Activated CD4-positive, alpha-beta memory T cell treated with anti-CD3 and anti-CD28 coated beads for 36 hours (primary cell): ENCODE measurements at places on chromosomes 3 and 15. TPM values are rescaled to one million over a fixed set of nuclear protein-coding genes. Genes with fewer than 3 reads are reported as not detected.

ZNF80 gene
- 0.31 TPM for total RNA-seq

TCAIM gene
- total RNA-seq = 17.2 TPM

SLC9C1 gene
- not detected for total RNA-seq

SPINT1 gene
- total RNA-seq = 13.1 TPM

CAPN3 gene
- total RNA-seq = 2.2 TPM

SERPINI1 gene
- 2.3 TPM for total RNA-seq

DNA sequence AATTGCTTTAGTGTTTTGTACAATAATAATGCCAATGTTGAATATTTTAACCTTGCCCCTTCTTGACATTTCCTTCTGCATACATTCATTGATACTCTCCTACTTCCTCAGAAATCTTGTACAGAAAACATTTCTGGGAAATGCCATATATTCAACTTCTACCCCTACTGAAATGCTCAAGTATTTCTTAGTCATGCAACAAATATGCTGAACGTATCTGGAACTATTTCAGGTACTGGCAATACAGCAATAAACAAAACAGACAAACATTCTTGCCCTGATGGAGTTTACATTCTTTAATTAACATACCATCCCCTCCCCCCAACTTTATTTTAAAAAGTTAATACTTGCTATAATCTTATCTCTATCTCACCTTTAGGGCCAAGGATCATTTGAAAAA, 147.2 kb downstream of the STAG1 start:
- no peak for DNase-seq

DNA sequence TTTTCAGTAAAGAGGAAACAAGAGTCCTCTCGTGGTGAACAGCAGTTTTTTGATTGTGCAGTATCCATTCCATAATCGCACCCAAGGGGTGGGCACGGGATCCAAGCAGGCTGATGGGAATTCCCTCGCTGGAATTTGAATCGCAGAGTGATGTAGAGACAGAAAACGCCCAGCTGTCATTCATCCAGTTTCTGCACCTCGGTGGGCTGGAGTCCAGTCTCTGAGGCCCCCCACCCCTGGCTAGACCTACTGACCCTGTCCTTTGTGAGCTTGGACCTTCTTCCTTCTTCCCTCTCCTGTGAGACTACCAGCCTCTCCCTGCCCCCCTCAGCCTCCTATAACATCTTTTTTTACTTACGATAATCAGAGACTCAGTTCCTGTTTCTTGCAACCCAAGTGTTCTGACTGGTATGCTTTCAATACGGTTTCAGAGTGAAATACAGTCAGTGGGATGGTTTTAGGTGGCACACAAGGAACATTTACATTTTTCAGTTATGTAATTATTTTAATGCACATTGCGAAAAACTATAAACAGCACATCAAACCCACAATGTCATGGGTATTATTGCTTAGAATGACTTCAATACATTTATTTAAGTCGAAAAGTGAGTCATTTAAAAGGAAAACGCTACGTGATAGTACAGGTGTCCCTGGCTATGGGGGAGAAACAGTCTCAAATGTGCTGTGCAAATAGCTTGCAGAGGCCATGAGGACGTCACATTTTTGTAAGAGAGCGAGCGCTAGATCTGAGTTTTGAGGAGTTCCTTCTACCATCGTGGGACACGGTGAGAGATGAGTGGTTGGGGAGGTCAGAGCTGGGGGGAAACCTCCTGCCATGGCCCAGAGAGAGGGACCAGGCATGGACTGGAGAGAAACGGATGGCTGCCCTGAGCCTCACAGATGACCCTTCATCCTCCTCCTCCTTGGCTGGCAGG, 37.5 kb upstream of the CHST2 start:
- peak; percentile 66 for DNase-seq

GRCh38 chr3:176310641-176311040, 886.6 kb downstream of the TBL1XR1 start:
- DNase-seq = no peak

GRCh38 chr15:81049835-81050234, 49.1 kb downstream of the TLNRD1 start:
- DNase-seq = no peak

GRCh38 chr3:48617559-48617958, 4.0 kb downstream of the TMEM89 start:
- no peak for DNase-seq

DNA sequence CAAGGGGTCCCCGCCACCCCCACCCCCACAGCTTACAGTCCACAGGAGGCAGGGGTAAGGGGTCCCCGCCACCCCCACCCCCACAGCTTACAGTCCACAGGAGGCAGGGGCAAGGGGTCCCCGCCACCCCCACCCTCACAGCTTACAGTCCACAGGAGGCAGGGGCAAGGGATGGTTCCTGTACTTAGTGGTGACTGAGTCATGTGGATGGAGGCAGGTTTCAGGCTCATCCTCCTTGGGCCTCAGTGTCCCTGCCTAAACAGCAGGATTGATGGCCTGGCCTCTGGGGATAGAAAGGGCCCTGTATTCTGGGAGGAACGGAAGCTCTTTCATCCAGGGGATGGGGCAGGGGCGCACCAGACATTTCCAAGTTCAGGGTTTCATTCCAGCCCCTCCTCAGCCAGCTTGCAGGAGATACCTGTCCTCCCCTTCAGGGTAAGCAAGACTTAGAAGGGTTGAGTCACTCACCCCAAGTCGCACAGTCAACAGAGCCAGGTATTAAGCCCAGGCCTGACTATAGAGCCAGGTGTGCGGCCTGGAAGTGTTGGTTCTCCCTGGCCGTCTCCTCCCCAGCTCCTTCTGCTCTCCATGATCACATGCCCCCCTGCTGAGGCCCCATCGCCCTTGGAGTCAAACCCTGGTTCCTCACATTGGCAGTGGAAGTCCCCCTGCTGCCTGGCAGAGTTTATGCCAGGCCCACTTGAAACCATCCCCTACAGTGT, 12.5 kb downstream of the CSK start:
- DNase-seq = no peak

GRCh38 chr15:68210409-68210756, 5.3 kb upstream of the CALML4 start:
- DNase-seq = no peak

GRCh38 chr3:129855170-129855831, 38.2 kb downstream of the TMCC1 start:
- DNase-seq = no peak

DNA sequence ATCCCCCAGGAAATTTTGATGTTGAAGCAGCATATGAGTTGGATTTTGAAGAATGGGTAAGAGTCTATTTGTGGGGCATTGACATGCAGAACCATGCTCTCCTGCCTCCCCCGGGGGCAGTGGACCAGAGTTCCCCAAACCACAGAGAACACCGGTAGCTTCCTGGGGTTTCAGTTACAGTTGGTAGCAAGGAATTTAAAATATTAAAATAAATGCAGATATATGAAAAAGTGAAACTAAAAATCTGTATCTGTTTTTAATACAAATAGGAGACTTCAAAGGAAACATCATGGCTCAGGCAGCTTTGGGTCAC, 37.4 kb downstream of the SLC9A9 start:
- no peak for DNase-seq

GRCh38 chr3:115321400-115321805, 174.3 kb upstream of the ZBTB20 start:
- DNase-seq = no peak

DNA sequence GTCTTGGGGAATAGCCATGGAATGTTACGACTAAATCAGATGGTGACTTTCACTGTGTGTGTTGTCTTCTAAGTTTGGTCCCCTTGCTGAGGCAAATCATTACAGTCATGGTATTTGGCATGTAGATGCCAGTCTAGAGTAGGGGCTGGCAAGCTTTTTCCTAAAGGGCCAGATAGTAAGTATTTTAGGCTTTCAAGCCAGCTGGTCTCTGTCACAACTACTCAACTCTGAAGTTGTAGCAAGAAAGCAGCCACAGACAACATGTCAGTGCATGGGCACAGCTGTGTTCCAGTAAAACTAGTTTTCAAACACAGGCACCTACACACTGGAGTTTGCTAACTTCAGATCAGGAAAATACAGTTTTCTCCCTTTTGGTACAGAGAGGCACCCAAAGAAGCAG, 39.3 kb downstream of the CCR3 start:
- DNase-seq = no peak

DNA sequence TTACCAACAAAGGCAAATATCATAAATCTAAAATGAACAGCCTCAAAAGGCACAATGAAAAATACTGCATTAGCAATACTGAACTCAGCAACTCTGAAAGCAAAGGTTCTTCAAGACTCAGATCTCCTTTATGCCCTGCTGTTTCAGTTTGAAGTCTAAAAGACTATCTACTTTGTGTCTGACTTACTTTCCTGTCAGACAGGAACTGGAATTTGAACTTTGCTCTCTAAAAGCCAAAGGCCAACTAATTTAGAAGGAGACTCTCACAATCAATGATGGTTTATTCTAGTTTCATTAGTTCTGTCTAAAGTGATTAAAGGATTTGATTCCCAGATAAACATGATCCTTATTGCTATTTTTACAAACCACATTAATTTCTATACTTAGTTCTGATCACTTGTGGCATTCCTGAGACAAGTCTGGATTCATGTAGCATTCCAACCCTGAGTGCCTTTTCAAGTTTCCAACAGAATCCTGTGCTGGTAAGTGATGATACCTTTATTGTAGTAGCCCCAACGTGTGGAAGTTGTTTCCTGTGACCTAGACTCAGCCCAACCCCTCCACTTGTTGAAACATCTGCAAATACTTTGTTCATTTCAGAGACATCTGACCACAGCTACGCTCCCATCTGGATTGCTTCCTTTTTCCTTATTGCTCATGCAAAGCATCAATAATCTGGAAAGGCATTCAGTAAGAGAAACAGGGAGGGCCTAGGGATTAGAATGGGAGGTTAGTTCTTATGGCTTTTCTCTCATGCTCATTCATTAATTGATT, 14.9 kb upstream of the LEKR1 start:
- DNase-seq = no peak

DNA sequence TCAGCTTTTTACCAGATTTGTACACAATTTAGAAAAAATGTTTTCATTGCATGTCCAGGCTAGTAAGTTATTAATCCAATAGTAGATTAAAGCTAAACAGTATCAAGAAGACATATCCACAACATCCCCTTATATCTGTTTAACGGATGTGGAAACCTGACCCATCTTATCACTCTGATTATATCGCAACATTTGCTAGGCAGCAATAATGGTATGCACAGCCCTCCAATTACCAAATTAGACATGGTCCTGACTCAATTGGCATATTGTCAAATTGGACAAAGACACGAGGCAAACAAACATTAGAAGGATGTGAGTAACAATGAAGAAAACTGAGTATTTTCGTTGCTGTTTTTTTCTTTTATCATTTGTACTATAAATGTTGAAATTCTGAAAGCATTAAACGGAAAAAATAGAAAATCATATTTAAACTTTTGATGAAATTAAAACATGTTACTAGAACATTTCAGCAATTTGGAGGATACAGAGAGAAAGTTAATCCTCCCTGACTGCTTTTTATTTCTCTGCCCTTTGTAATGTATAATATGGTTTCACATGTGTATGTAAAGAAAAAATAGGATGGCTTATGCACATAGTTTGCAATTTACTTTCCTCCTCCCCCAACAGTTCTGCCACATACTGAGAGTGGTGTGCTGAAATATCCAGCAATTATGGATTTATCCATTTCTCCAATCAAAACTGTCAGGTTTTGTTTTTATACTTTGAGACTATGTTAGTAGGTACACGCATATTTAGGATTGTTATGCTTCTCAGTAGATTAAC, 633.7 kb downstream of the ZIC1 start:
- no peak for DNase-seq

DNA sequence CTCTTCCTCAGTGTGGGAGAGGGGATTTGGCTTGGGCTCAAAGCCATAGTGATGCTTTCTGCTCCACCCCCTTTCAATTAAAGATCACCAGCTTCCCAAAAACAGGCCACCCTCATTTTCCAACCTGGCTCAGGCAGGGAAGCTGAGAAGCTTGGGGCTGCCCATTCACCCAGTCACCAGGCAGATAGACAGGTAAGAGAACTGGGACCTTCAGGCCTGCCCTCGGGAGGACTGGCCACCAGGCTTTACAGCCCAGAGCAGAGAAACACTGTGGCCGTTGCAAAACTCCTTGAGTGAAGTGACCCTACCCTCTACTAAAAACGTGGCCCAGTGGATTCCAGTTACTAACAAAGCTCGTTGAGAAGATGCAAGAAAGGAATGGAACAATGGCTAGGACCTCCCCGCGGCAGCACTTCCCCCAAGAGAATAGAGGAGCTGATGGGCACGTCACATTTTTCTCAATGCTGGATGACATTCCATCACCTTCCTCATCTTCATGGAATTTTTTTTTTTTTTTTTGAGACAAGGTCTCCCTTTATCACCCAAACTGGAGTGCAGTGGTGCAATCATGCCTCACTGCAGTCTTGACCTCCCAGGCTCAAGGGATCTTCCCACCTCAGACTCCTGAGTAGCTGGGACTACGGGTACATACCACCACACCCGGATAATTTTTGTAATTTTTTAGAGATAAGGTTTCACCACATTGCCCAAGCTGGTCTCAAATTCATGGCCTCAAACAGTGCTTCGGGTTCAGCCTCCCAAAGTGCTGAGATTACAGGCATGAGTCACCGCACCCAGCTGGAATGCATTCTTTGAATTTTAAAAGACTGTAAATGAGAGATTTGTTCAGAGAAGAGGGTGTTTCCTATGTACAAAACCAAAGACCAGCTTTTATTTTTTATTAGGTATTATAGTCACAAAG, 37.9 kb downstream of the LIPC start:
- DNase-seq = no peak

DNA sequence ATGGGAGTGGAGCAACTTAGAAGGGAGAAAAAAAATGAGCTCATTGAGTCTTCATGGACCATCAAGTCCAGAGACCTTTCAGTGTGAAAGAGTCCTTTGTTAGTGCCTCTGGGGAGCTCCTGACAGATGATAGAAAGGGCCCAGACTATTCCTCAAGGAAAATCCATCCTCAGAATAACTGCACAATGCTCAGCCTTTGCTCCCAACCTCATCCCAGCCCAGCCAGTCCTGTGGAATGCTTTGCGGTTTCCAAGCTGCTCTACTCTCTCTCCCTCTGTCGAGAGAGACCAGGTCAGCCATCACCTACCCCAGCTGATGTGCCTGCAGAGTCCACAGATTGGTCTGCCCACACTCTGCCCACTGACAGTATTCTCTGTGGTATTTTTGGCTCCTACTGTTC, 406.2 kb downstream of the MFSD1 start:
- no peak for DNase-seq

GRCh38 chr3:160869825-160870224, 113.8 kb downstream of the PPM1L start:
- no peak for DNase-seq

DNA sequence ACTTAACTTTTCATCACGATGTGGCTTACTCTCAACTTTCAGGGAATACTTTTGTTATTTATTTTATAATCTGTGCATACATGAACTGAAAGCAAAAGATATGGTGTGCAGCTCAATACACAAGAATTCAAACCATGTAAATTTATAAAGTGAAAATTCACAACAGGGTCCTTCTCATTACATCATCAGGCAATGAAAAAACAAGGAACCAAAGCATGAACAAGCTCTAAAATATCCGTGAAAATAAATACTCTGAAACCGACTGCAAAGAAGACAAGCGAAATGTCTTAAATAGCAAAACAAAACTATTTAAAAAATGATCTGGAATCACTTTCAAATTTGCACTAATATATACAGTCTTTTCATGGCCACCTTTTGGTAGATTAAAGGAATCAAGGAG, 28.9 kb downstream of the GNB5 start:
- DNase-seq = no peak

- DNase-seq = no peak
Observed at GRCh38 chr3:177928172-177928873, 607.9 kb upstream of the KCNMB2 start.
